Endothelial cell of umbilical vein (primary cell): ENCODE measurements at places on chromosomes 13 and 19.

DNA sequence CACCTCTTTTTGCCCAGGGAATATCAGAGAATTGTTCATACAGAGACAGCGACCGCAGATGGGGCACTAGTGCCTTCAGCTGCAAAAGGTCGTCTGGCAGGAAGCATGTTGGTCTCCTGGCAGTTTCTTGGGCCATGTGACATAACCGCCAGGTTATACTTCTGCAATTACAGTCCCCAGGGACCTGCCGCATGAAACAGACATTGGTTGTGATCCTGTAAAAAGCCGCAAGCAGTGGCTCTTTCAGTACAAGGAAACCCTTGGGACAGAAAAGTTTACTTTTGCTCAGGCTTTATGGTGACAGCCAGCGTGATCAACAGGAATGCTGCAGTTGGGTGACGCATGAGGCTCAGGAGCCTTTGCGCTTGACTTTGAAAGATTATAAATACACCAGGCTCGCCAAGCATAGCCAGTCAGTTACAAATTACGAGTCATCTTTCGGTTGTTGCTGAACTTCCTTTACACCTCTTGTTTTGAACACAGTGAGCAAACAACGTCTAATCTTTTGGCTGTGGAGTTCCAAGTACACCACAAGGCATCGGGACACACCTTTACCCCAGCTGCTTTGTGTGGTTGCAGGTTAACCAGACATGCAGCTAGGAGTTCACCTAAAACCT, 50.5 kb upstream of the UBE2L5 start:
- DNase-seq = peak; percentile 36

DNA sequence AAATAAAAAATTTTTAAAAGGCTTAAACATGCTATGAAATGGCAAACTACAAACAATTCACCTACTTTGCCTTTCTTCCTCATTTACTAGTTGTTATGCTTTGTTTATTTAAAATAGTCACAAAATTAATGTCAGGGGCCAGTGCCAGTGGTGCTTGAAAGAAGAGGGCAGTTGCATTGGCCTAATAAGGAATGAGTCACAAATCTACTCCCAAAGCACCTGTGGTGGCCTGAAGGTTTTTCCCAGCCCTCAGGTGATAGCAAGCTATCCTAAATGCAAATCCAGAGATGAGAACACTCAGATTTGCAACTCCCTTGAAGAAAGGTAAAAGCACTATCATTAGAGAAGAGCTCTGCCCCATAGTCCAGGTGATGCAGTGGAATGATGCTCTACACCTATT, 103.6 kb downstream of the MBNL2 start:
- no peak for DNase-seq

DNA sequence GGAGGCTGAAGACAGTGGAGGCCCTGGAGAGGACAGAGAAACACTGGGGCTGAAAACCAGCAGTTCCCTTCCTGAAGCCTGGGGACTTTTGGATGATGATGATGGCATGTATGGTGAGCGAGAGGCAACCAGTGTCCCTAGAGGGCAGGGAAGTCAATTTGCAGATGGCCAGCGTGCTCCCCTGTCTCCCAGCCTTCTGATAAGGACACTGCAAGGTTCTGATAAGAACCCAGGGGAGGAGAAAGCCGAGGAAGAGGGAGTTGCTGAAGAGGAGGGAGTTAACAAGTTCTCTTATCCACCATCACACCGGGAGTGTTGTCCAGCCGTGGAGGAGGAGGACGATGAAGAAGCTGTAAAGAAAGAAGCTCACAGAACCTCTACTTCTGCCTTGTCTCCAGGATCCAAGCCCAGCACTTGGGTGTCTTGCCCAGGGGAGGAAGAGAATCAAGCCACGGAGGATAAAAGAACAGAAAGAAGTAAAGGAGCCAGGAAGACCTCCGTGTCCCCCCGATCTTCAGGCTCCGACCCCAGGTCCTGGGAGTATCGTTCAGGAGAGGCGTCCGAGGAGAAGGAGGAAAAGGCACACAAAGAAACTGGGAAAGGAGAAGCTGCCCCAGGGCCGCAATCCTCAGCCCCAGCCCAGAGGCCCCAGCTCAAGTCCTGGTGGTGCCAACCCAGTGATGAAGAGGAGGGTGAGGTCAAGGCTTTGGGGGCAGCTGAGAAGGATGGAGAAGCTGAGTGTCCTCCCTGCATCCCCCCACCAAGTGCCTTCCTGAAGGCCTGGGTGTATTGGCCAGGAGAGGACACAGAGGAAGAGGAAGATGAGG, 1.5 kb downstream of the PPP1R15A start:
- DNase-seq = no peak

- DNase-seq = no peak
Observed at GRCh38 chr13:91592056-91593014, 193.9 kb downstream of the GPC5 start.

- DNase-seq = peak; percentile 75
Observed at GRCh38 chr13:46124967-46125933, 20.4 kb upstream of the CPB2 start.

- no peak for DNase-seq
Observed at GRCh38 chr13:48393698-48394085, 19.2 kb downstream of the LPAR6 start.

GRCh38 chr13:29861694-29862110, 11.3 kb upstream of the UBL3 start:
- DNase-seq = no peak

- no peak for DNase-seq
Observed at GRCh38 chr19:35986664-35987570, 8.1 kb upstream of the SDHAF1 start.

GRCh38 chr19:38691938-38692457, 44.5 kb downstream of the ACTN4 start:
- DNase-seq = no peak

DNA sequence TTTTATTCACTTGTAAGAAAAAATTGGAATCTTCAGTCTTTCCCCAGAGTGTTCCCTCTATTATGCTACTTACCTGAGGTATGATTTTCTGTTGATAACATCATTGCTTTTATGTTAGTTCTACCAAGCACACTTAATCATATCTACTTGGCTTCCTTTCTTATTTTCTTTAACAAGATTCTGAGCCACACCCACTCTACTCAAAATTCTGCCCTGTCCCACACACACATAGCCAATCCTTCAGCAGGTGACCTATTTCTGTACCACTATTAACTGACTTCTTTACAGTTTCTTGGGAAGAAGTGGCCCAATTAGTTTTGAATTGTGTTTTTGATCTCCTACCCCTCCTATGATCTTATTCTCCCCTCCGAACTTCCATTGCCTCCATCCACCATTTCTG, 215.7 kb downstream of the PCDH9 start:
- DNase-seq = no peak

GRCh38 chr19:48095612-48096175, 14.9 kb downstream of the PLA2G4C start:
- DNase-seq = no peak

GRCh38 chr13:23876265-23876664, 12.9 kb downstream of the MIPEP start:
- DNase-seq = no peak

- DNase-seq = no peak
Observed at GRCh38 chr13:38693168-38693567, 6.3 kb downstream of the FREM2 start.
